Daoy (cell line): ENCODE measurements at places on chromosomes 3 and 15. TPM values are rescaled to one million over a fixed set of nuclear protein-coding genes. Genes with fewer than 3 reads are reported as not detected.

CCR4 gene
- total RNA-seq = not detected in 2 replicates

LNP1 gene
- 7.1 and 8.3 TPM in 2 replicates for total RNA-seq

GRCh38 chr3:108029466-108029865 lies 61.4 kb downstream of the CD47 start:
- DNase-seq = no peak

DNA sequence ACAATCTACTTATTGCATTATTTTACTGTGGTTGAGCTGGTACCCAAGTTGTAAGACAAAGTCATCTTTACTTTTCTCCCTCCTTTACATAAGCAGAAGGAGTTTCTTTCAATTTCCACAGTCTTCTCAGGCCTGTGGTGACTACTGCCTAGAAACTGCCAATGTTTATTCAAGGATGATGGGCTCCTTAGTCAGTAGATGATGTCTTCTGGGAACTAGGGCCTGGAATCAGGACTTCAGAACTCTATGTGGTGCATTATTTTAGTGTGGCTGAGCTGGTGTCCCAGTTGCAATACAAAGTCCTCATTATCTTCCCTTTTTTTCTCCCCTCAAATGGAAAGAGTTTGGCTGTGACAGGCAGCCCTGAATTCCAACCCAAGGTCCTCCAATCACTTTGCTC lies 1762.5 kb downstream of the SI start:
- DNase-seq = peak; percentile 7

CD96 gene
- total RNA-seq = not detected in 2 replicates

- DNase-seq = no peak
Measured at GRCh38 chr3:114417675-114418074, 123.8 kb downstream of the TIGIT start.

- no peak for DNase-seq
Measured at GRCh38 chr3:27888562-27888961, 166.4 kb upstream of the EOMES start.

- DNase-seq = no peak
Measured at GRCh38 chr3:29363110-29363509, 82.2 kb downstream of the RBMS3 start.

GLDN gene
- 1.0 TPM in 1 of 2 replicates, not detected in the other for total RNA-seq
